ENCODE measurements at places on chromosomes 13 and 19.
A peak's percentile ranks its signal among the peaks of the same experiment; 100 is the strongest.

DNA sequence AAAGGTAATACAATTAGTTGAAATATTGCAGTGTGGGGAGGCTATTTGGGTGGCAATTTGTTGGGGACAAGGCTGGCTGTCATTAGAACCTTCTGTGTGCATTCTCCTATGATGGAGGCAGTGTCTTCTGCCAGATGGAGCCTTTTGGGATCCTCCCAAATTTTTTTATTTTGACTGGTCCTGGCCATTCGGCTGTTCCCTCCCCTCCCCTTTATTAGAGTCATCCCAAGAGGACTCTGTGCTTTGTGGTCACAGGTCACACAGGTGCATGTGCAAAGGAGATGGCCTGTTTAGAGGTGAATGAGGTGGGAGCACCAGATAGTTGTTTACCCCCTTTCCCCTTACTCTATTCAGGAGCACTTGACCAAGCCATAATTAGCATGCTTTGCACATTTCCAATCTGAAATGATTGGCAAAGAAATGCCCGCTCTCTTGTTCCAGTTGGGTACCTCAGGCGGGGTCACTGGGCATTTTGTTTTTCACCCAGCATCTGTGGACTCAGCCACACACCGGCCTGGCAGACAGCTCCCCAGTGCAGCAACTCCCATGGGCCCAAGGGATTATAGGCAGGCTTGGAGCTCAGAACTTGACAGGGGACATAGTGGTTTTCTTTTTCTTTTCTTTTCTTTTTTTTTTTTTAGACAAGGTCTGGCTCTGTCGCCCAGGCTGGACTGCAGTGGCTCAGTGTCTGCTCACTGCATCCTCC, 19.8 kb downstream of the GATAD2A start:
- no peak for DNase-seq

- DNase-seq = no peak
Observed at GRCh38 chr19:31282346-31282745, 66.9 kb downstream of the TSHZ3 start.

GRCh38 chr13:20402881-20403280, 122.8 kb downstream of the CRYL1 start:
- DNase-seq = no peak

DNA sequence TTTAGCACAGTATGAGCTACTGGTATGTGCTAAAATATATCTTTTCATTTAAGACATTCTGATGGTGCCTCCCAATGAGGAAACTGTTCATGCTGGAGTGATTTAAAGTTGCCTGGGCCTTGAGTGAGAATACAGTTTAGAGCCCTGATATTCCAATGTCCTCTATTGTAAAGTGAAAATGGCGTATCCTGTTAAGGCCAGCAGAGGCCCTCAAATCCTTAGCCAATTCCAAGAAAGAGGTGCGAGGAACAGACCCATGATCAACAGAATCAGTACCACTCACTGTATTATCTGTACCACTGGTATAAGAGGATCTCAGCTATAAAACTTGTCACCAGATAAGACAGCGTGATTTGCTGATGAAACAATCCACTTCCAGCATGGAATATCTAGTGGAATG, 273.1 kb upstream of the SLITRK5 start:
- DNase-seq = no peak

- DNase-seq = no peak
Observed at GRCh38 chr19:3375221-3376090, 9.1 kb downstream of the NFIC start.

GRCh38 chr13:85693889-85694511, 105.2 kb downstream of the SLITRK6 start:
- no peak for DNase-seq

- no peak for DNase-seq
Observed at GRCh38 chr19:6718741-6719539, 1.5 kb downstream of the C3 start.

GRCh38 chr13:98792321-98792720, 39.8 kb upstream of the SLC15A1 start:
- DNase-seq = no peak

DNA sequence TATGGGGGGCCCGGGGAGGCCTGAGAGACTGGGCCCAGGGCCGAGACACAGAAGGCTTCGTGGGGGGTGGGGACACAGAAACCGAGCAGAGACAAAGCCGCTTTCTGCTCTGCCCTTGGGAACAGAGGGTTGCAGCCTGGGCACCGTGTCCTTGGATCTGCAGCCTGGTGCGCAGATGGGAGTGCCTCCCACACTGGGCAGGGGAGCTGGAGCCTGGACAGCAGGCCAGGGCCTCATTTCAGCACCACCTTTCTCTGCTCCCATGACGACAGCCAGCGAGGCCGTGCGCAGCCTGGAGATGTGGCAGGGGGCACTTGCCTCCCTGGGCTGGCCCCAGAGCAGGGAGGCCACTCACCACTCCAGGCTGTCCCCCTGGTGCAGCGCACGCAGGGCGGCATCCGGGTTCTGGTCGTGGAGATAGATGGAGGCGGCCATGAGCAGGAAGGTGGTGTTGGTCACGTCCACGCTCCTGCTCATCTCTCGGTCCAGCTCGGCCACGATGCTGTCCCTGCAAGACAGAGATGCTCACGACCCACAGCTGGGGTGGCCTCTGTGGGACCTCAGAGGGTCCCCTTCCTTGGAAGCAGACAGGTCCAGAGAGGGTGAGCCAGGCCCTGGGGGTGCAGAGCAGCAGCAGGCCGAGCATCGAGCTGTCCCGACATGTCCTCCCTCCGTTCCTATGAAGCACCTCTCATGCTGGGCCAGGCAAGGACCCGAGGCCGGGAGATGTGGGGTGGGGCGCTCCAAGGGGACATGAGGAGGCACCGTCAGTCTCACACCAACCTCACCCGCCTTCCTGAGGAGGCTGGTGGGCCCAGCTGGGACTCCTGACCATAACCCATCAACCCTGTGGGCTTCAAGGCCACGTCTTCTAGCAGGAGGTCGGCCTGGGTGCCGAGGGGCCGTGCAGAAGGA, 10.9 kb upstream of the CERS1 start:
- DNase-seq = no peak

DNA sequence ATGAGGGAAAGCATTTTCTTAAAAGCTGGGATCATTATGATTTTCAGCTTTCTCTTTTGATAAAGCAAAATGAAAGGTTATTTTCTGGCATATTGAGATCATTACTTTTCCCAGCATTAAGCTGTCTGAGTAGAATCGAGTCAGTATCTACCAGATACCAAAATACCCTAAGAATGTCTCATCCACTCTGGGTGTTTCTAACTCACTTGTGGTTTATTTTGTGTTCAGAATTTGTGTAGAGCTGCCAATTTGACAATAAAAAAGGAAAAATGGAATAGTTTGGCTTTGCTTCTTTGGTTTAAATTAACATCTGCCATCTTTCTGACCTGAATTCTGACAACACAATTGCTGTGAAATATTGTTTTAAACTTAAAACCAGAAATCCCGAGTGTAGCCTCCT, 438.7 kb upstream of the ARGLU1 start:
- no peak for DNase-seq

- no peak for DNase-seq
Observed at GRCh38 chr13:93101226-93101734, 125.3 kb upstream of the GPC6 start.

GRCh38 chr19:4304538-4305256, at the start of gene FSD1:
Gene FSD1 (plus strand): TSS chr19:4304598. CDS start chr19:4304747, 149 bp downstream.
- DNase-seq = peak; percentile 40

DNA sequence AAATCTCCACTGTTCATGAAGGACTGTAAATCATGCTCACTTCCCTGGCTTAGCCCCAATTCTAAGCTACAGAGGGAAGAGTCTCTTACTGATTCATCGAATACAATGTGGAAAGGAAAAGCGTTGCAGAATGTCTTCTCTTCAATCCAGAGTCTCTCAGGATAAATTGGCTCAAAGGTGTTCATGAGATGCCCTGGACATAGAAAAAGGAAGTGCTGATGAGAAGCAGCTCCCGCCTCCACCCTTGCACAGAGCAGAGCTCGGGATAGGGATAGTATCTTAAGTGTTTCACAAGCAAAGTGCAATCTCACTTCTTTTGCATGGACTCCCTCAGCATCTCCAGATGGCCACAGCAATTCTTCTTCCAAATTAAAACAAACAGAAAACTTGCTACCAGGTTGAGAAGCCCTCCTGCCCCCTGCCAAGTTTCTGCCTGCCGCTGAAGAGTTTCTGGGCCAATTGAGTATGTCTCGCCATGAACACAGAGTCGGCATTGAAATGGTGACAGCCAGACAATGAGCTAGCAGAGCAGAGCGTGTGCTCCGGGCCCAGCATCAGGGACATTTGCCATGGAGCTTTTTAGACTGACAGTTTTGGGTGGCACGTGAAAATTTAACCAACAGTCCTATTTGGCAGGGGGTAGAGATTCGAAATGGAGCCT, 85.7 kb downstream of the C13orf42 start:
- no peak for DNase-seq

- no peak for DNase-seq
Observed at GRCh38 chr13:94056362-94056990, 423.0 kb downstream of the DCT start.

- no peak for DNase-seq
Observed at GRCh38 chr19:16316506-16316882, 8.1 kb upstream of the KLF2 start.

DNA sequence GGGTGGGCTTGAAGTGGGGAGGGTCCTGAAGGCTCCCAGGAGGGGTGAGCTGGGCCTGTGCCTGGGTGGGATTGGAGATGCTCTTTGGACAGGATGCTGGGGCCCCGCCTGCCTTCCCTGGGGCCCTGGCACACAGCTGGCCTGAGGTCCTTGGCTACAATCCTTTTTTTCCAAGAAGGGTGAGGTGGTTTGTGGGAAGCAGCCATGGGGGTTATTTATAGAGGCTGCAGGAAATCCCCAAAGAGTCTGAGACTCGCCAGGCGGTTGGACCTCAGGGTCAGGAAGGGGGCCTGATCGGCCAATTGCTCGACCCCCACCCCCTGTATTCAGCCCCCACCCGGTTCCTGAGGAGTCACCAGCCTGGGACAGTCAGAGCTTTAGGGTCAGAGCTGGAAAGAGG, 10.0 kb downstream of the GTPBP3 start:
- DNase-seq = no peak

- no peak for DNase-seq
Observed at GRCh38 chr19:37078717-37079032, 442 bp downstream of the ZNF420 start.

DNA sequence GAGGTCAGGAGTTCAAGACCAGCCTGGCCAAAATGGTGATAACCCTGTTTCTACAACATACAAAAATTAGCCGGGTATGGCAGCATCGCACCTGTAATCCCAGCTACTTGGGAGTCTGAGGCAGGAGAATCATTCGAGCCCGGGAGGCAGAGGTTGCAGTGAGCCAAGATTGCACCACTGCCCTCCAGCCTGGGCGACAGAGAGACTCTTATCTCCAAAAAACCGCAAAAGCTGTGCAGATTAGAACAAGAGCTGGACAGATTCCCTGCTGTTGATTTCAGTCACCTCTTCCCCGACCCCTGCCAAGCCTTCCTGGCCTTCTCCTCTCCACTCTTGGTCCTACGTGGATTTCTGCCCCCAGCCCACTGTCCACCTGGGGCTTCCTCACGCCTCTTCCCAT, 8.3 kb downstream of the CAMSAP3 start:
- DNase-seq = no peak

GRCh38 chr13:78845656-78846365, 186.9 kb upstream of the OBI1 start:
- DNase-seq = no peak

DNA sequence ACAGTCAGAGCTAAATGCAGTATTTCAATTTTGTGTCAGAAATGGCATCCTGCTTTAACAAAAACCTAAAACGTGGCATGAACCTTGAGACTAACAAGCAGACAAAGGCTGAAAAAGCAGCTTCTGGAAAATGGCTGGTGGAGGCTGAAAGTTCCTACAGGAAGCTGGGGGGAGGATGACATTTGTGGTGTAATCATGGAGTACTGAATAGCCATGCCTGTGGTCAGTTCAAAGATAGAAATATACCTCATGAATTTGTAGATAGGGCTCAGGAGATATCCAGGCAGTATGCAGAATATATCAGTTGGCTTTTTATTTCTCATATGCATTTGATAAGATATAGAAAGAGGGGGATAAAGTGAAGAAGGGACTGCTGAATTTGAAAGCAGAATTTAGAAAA, 181.7 kb downstream of the UQCRFS1 start:
- no peak for DNase-seq

- no peak for DNase-seq
Observed at GRCh38 chr13:30696278-30697176, 38.8 kb upstream of the ALOX5AP start.

DNA sequence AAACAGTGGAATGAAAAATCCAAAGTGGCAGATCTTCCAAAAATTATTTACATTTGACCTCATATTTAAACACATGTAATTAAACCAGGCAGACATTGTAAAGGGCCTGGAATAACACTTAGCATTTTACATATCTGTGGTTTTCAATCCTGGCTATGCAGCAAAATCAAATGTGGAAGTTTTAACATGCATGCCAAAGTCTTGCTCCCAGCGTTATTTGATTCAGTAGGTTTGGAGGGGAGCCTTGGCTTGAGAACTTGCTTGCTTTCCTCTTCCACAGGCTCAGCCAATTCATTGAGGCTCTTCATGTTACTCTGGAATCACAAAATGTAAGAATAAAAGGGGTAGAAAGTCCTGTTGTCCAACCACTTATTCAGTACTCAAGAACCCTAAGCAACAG, 42.5 kb upstream of the INTS6 start:
- DNase-seq = no peak

Measured in stimulated activated CD8-positive, alpha-beta memory T cell treated with anti-CD3 and anti-CD28 coated beads, Interleukin-2, amount 100 ng/mL, for 1 hour (primary cell).